ENCODE measurements at places on chromosomes 7 and 10.

GRCh38 chr7:50953820-50954219, 171.1 kb upstream of the GRB10 start:
- DNase-seq, result no peak

GRCh38 chr7:116356333-116356965, 143.1 kb upstream of the CAV2 start:
- DNase-seq, result no peak

GRCh38 chr7:138510003-138510402, 49.9 kb downstream of the TRIM24 start:
- no peak for DNase-seq

DNA sequence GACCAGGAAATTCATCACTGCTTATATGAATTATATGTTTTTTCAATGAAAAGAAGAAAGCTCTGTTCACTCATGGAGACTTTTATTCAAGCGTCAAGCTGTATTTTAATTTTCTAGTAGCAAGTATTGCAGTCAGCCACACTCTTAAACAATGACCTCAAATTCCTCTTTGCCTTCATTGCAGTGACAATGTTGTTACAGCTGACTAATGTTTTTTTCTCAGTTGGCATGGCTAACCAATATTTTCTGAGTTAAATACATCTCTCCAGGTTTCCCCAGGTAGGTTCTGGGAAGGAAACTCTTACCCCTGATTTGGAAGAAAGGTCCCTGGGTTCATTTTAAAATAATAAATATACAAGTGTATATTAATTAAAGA, 241.5 kb downstream of the WDR11 start:
- no peak for DNase-seq

GRCh38 chr10:78349165-78349516, 315.5 kb downstream of the RPS24 start:
- DNase-seq, result no peak

DNA sequence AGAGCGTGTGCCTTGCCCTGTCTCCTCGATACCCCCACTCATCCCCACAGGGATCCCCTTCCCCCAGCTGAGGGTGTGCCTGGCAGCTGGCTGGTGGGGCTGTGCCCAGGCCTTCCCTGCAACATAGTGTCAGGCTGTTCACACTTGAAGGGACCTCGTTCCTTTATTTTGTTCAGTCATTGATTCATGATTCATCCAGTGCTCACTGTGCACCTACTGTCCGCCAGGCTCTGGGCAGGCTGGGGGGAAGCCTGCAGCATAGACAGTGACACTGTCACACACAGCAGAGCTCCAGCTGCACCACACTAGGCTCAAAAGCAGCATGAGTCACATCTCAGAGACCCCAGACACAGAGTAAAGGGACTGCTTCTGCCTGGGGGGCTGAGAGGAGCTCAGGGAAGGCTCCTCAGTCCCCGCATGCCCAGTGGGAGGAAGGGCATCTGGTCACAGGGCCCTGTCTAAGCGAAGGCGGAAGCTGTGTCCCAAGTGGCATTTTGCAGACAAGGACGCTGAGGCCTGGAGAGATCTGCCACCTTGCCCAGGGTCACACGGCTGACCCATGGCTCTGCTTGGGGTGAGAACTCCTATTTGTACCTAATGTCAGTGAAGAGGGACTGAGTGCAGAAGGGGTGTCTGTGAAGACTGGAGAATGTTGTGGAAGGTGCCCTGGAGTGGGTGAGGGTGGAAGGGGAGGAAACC, 27.9 kb downstream of the CDH23 start:
- DNase-seq, result no peak

DNA sequence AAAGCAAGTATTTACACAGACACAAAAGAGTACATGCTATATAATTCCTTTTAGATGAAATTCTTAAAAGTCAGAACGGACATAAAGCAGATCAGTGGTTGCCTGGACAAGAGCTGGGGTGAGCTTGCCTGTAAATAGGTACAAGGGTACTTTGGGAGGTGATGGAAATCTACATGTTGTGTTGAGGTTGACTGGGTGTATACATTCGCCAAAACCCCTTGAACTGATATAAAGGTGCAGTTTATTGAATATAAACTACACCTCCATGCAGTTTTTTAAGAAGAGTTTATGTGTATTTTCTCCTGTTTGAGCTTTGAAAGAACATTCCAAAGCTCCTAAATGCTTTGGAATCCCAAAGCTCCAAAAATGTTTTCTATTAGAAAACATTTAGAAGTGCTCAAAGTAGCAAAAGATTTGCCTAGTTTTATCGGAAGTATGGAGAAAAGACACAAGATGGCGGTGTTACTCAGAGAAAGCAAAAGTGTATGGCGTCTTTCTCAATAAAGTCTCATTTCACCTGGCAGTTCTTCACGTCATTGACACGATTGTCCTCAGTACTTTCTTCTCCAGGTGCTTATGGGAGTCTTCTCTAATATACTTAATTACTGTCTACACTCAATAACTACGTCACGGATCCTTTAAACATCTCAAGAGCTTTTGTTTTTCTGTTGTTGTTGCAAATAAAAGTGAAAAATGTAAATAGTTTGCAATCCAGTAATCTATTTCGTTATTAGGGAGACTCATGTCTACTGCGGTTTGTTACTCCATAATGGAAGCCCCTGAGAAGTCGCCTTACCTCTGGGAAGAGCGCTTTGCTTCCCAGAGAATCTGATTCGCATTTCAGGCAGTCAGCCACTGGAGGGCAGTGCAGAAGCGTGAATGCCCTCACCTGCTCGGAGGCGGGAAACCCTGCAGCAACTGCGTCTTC, 14.7 kb upstream of the SEC61G start:
- peak; percentile 88 for DNase-seq

DNA sequence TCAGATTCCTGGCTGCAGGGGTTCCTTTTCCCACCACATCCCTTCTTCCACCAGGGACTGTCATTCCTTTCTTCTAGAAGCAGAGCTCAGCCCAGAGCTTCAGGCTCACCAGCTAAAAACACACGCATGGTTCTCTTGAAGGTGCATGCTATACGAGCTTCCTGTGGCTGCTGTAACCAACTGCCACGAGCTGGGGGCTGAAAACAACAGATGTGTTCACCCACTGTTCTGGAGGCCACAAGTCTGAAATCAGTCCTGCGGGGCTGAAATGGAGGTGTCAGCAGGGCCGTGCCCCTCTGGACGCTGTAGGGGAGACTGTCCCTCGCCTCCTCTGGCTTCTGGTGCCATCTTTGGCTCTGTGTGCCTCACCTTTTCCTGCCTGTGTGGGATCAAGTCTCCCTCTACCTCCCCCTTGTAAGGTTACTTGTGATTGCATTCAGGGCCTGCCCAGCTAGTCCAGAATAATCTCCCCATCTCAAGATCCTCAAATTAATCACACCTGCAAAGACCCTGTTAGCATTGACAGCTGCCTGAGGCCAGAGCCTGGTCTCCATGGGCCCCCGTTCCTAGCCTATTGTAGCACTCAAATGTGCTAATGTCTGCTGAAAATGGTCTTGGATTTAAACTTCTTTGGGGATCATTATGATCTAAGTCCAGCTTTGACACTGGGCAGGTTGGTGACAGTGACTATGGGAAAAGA, 13.7 kb downstream of the RAB19 start:
- no peak for DNase-seq

GRCh38 chr10:132918617-132919373, 23.6 kb downstream of the CFAP46 start:
- DNase-seq, result no peak

- DNase-seq, result no peak
Measured at GRCh38 chr10:2456834-2457233, 610.5 kb upstream of the PFKP start.

DNA sequence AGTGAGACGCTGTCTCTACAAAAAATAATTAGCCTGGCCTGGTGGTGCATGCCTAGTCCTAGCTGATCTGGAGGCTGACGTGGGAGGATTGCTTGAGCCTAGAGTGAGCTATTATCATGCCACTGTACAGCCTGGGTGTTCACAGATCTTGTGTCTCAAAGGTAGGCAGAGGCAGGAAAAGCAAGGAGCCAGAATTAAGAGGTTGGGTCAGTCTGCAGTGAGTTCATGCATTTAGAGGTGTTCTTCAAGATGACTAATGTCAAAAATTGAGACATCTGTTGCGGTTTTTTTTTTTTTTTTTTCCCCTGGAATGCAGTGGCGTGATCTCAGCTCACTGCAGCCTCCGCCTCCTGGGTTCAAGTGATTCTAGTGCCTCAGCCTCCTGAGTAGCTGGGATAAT, 5.4 kb downstream of the PPIA start:
- no peak for DNase-seq

GRCh38 chr7:6433784-6434615, 13.8 kb downstream of the DAGLB start:
- DNase-seq, result no peak

DNA sequence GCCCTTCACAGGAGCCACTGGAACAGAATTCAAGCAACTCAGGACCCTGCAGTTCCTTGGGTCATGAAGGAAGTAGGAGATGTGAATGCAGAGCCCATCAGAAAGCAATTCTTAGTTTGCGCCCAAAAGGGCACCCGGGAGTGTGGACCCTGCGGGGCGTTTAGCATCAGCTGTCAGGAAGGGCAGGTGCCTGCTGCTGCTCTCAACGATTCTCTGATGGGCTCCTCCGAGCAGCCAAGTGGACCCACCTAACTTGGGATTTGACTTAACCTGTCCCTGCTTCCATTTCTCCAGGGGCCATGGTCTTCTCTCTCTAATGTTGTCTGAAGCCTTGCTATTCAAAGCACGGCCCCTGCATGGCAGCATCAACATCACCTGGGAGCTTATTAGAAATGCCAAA, 17.1 kb downstream of the CPA5 start:
- DNase-seq, result no peak

- no peak for DNase-seq
Measured at GRCh38 chr7:134820778-134821177, 41.3 kb downstream of the CALD1 start.

DNA sequence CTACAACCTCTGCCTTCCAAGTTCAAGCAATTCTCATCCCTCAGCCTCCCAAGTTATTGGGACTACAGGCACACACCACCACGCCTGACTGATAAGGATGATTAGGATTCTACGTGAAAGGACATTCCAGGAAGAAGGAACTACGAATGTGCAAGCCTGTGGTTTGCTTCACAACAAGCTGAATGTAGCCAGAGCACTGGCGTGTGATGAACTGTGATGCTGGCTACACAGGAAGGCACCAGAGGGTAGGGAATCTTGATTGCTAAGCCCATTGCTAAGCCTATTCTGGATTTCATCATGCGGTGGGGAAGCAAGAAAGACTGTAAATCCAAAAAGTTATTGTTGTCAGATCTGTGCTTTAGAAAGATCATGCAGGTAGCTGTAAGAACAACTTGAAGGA, 72.3 kb upstream of the SRRM3 start:
- no peak for DNase-seq

- DNase-seq, result no peak
Measured at GRCh38 chr7:6026820-6027311, 4.3 kb upstream of the ANKRD61 start.

- no peak for DNase-seq
Measured at GRCh38 chr10:29530112-29530976, 104.4 kb downstream of the SVIL start.

- no peak for DNase-seq
Measured at GRCh38 chr10:108894402-108895301, 1028.7 kb downstream of the XPNPEP1 start.
